Endothelial cell of umbilical vein (primary cell): ENCODE measurements at places on chromosomes 7 and 10. TPM values are rescaled to one million over a fixed set of nuclear protein-coding genes. Genes with fewer than 3 reads are reported as not detected.

Gene ASB10
- total RNA-seq: not detected in 2 replicates

Gene SAMD9L
- 10.5 and 14.9 TPM in 2 replicates for total RNA-seq

Gene TYW1
- 15.2 and 15.9 TPM in 2 replicates for total RNA-seq

Gene BTBD16
- 0.78 TPM in 1 of 2 replicates, not detected in the other for total RNA-seq

Gene HGF
- total RNA-seq: 0.15 and 0.35 TPM in 2 replicates

Gene SH2B2
- total RNA-seq: 0.25 and 0.73 TPM in 2 replicates

Gene GCK
- total RNA-seq: 0.32 and 0.51 TPM in 2 replicates

Gene OPALIN
- not detected in 2 replicates for total RNA-seq

Gene RUFY2
- 24.2 and 26.1 TPM in 2 replicates for total RNA-seq

Gene MEOX2
- 45.1 and 47.8 TPM in 2 replicates for total RNA-seq

Gene CRHR2
- not detected in 2 replicates for total RNA-seq

Gene GTF2IRD1
- total RNA-seq: 24.2 and 24.7 TPM in 2 replicates

Gene LAMB1
- 703 and 734 TPM in 2 replicates for total RNA-seq

Gene GDF2
- total RNA-seq: not detected in 2 replicates

Gene FOXI2
- not detected in 2 replicates for total RNA-seq

Gene IL2RA
- total RNA-seq: not detected in 2 replicates

Gene TRRAP
- total RNA-seq: 39.8 and 45.8 TPM in 2 replicates

Gene MYOZ1
- total RNA-seq: not detected in 2 replicates

Gene ANKRD61
- 0.35 and 0.53 TPM in 2 replicates for total RNA-seq

Gene ADRA2A
- total RNA-seq: not detected in 2 replicates

Gene TAS2R4
- 0.88 and 1.4 TPM in 2 replicates for total RNA-seq

Gene TMEM213
- total RNA-seq: not detected in 2 replicates

Gene TUBAL3
- total RNA-seq: not detected in 2 replicates

Gene TNKS2
- total RNA-seq: 33.3 and 34.0 TPM in 2 replicates

Gene AGR2
- total RNA-seq: not detected in 2 replicates

Gene PDE6C
- not detected in 2 replicates for total RNA-seq

Gene ACHE
- 0.18 TPM in 2 replicates for total RNA-seq

Gene DGKI
- total RNA-seq: 0.14 and 0.51 TPM in 2 replicates

Gene TRIM56
- total RNA-seq: 21.8 and 25.1 TPM in 2 replicates

Gene EZH2
- 29.5 and 33.4 TPM in 2 replicates for total RNA-seq

Gene WEE2
- not detected in 2 replicates for total RNA-seq

Gene TMEM178B
- total RNA-seq: not detected in 2 replicates

Gene GPR26
- total RNA-seq: not detected in 2 replicates

Gene OR9A2
- not detected in 2 replicates for total RNA-seq

Gene IGFBP3
- 8.1 and 10.1 TPM in 2 replicates for total RNA-seq
